ENCODE measurements at places on chromosomes 4 and X. TPM values are rescaled to one million over a fixed set of nuclear protein-coding genes. Genes with fewer than 3 reads are reported as not detected.

Gene SHROOM2
- 16.8 TPM for polyA plus RNA-seq

Gene CT45A1
- polyA plus RNA-seq, result not detected

Gene MAGEA8
- 0.43 TPM for polyA plus RNA-seq

Gene RNF175
- 7.3 TPM for polyA plus RNA-seq

Gene NDST4
- 0.75 TPM for polyA plus RNA-seq

Gene F8A3
- polyA plus RNA-seq, result not detected

Gene ZMAT1
- 46.6 TPM for polyA plus RNA-seq

Gene SEC24D
- 44.3 TPM for polyA plus RNA-seq

Gene JCHAIN
- 0.96 TPM for polyA plus RNA-seq

Gene CLCN4
- polyA plus RNA-seq, result 5.2 TPM
